Esophagus muscularis mucosa (tissue), 4 donors: ENCODE measurements at places on chromosomes 11 and 22. TPM values are rescaled to one million over a fixed set of nuclear protein-coding genes. Genes with fewer than 3 reads are reported as not detected.

The CCDC116 gene
- total RNA-seq, result 0.42 TPM

The LRRC10B gene
- 1.3 TPM for total RNA-seq

The KDM4E gene
- not detected for total RNA-seq

The PRR33 gene
- total RNA-seq, result not detected

- no peaks in the 10 kb centered on the region for H3K4me1 ChIP-seq
- peaks cover 23% of the 10 kb centered on the region for H3K27me3 ChIP-seq
- no peak overlapping the region for H3K4me3 ChIP-seq
- no peaks in the 10 kb centered on the region for H3K36me3 ChIP-seq
- H3K27ac ChIP-seq, result no peak overlapping the region
These were observed 34.5 kb downstream of the WT1 start for GRCh38 chr11:32400670-32401369.

DNA sequence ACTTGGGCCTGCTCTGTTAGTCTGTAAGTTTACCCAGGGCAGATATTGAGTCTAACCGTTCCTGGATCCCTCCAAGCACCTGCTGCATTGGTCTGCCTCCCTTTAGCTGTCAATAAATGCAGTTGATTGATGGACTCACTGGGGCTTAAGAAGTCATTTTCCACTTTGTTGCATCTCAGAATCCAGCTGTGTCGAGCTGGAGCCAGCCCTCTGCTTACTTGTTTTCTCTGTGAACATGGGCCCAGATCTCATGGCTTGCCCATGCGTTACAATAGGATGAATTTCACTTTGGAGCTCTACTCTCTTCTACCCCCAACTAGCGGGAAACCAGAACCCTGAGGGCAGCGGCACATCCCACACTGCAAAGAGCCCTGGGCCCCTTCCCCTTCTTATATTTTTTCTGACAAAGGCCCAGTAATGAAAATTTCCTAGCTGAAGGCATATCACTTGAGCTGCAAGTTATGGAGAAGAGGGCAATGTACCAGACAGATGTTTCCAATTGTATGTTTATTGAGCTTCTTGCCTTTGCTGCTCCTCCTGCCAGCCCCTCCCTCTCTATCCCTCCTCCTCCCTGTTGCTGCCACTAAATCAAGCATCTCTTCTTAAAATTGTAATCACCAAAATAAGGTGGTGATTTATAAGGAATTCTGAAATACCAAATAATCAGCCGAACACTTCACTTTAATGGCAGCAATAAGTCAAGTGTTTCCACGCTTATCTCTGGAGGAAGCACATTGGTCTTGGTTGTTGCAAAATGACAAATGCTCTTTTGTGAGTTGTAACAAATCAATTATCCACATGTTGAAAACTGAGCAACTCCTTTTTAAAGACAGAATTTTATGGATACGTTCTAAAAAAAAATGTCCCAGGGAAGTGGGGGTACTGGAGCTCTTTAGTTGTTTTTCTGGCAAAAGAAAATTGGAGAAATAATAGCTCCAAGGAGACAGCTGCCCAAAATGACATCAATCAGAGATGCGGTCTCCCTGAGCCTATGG, 212.3 kb upstream of the ZBED5 start:
- no peaks in the 10 kb centered on the region for H3K4me1 ChIP-seq
- no peak overlapping the region for H3K4me3 ChIP-seq
- no peaks in the 10 kb centered on the region for H3K27me3 ChIP-seq

DNA sequence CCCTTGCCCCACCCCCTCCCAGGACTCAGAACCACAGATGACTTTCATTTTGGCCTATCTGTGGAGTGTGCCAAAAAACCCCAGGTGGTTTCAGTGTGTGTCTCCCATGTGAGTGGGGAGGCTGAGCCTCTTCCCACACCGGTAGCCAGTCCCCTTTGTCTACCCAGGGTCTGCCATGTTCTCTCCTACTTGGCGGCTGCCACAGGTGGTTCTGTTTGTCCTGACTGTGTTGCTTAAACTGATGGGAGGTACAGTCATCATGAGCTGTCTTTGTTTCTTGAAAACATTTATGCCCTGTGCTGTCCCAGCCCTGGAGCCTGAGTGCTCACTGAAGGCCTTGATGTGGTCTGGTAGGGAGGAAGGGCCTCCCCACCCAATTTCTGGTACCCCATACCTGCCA, 39.7 kb upstream of the SUSD2 start:
- H3K4me1 ChIP-seq, result peaks cover 95% of the 10 kb centered on the region
- no peaks in the 10 kb centered on the region for H3K27me3 ChIP-seq
- H3K4me3 ChIP-seq, result no peak overlapping the region

DNA sequence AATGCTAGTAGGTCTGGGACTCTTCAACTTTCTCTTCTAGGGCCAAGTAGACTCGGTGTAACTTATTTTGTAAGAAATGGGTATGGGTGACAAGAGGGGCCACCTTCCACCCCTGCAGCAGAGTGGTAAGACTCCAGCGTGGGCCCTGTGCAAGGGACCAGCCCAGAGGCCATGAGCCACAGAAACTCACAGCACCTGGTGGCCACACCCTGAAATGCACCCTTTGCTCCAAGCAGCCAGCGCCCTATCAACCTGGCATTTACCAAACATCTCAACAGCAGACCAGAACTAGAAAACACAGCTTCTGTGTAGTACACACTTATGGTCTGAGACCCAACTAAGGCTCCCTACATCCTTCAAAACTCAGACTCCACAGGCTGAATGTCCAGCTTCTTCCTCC, 5.7 kb downstream of the CDCA5 start:
- no peak for DNase-seq
- H3K4me1 ChIP-seq, result peaks cover 1% of the 10 kb centered on the region
- no peak overlapping the region for H3K4me3 ChIP-seq
- no peaks in the 10 kb centered on the region for H3K36me3 ChIP-seq
- no peak overlapping the region for H3K27ac ChIP-seq
- H3K27me3 ChIP-seq, result no peaks in the 10 kb centered on the region

DNA sequence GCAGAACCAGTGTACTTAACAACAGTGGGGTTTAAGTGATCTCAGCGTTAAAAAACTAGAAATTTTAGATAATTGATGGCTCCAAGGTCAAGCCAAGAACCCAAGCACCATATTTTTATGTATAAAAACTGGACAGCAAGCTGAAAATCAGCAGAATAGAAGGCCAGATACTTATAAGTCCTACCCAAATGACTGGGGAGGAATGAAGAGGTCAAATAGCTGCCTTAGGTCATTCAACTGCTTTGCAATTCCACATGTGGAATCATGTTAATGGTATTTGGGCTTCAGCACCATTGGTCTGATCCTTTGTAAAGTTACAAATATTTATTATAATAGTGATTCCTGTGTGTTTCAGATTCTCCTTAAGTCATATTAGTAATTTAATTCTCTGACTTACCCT, 108.4 kb downstream of the FAT3 start:
- no peak overlapping the region for H3K27ac ChIP-seq
- H3K4me1 ChIP-seq, result peaks cover 24% of the 10 kb centered on the region
- H3K27me3 ChIP-seq, result no peaks in the 10 kb centered on the region
- no peaks in the 10 kb centered on the region for H3K36me3 ChIP-seq

- no peaks in the 10 kb centered on the region for H3K4me1 ChIP-seq
- no peak overlapping the region for H3K4me3 ChIP-seq
- H3K27ac ChIP-seq, result no peak overlapping the region
- DNase-seq, result no peak
- H3K36me3 ChIP-seq, result no peaks in the 10 kb centered on the region
- H3K27me3 ChIP-seq, result no peaks in the 10 kb centered on the region
These were observed 351.1 kb downstream of the MIAT start for GRCh38 chr22:27008454-27008853.
